ENCODE measurements at places on chromosomes 12 and 14. TPM values are rescaled to one million over a fixed set of nuclear protein-coding genes. Genes with fewer than 3 reads are reported as not detected.

GRCh38 chr12:49671031-49671765 is 36.0 kb downstream of the FMNL3 start:
- no peak for DNase-seq

DNA sequence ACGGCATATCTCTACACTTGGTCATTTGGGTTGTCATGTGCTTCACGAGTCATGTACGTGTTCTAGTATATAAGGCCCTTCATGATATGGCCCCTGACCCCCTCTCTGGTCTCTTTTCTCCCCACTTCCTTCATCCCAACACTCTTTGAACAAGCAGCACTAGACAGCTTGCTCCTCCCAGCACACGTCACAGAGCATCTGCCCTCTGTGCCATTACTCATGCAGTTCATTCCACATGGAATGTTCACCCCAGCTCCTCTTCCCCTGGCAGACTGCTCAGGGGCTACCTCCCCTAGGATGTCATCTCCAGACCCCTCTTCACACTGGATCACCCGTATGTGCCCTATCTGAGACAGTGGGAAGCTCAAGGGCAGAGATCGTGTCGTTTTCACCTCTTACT is 14.1 kb upstream of the LRP1-AS start:
- no peak for DNase-seq

The IAPP gene
- not detected for total RNA-seq

DNA sequence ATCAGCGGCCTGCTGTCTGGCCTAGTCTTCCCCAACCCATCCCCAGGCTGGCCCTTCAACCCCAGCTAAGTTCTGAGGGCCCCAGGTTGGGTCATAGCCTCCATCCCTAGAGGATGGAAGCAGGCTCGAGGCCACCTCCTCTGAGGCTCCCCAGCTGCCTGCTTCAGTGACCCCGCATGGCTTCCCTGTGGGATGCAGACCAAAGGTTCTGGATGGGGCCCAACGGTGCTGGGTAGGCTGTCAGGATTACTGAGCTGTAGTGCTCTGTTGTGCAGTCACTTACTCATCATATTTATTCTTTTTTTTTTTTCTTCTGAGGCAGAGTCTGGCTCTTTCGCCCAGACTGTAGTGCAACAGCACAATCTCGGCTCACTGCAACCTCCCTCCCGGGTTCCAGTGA is 92.0 kb downstream of the IRF2BPL start:
- no peak for DNase-seq

DNA sequence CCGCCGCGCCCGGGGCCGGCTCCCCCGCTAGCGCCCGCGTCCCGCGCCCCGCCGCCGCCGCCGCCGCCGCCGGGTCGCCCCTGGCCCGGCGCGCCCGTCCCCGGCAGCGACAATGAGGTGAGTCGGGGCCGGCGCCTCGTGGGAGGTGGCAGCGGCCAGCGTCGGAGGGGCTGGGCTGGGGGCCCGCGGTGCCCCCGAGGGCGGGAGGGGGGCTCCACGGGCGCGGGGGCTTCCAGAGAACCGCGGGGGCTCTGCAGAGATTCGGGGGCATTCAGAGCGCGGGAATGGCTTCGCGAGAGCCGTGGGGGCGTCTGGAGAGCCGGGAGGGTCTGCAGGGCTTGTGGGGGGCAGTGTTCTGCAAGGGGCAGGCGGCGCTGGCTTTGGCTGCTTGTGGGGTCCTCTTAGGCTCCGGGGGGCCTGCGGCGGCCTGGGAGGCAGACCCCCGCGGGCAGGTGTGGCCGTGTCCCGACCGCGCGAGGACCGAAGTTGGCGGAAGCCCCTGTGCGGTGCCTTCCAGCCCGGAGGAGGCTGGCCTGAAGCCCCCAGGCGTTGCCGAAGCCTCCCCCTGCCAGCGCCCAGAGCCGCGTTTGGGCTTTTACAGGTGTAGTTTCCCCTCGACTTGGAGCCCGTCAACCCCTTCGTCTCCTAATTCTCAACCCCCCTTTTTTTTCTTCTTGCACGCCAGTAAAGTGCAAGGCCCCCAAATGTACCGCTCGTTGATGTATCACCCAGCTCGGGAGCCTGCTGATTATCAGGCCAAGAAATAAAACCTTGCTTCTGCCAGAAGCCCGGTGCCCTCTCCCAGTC is 93.1 kb upstream of the EVL start:
- peak; percentile 71 for DNase-seq

GRCh38 chr12:121227294-121227693 is 17.4 kb downstream of the P2RX4 start:
- DNase-seq, result peak; percentile 85

DNA sequence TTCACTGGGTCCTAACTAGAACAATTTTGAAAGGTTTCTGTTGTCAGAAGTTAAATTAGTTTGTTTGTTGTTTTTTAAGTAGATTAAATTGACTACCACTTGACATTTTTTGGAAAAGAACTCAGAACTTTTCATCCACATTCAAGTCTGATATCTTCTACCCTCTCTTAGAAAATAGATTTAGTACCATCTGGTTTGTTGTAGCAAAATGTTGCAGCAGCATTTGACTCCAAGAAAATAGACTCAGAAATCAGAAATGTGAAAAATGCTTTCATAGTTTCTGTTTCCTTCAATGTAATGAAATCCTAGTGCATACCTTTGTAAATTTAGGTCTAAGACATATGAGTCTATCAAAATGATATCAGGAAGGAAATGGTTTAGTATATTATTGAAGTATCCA is 256.3 kb upstream of the CLEC14A start:
- no peak for DNase-seq

The GLI1 gene
- total RNA-seq, result 1.4 TPM

The PPFIBP1 gene
- total RNA-seq, result 136 TPM

- no peak for DNase-seq
Observed at GRCh38 chr14:99141236-99141635, 130.8 kb downstream of the BCL11B start.

DNA sequence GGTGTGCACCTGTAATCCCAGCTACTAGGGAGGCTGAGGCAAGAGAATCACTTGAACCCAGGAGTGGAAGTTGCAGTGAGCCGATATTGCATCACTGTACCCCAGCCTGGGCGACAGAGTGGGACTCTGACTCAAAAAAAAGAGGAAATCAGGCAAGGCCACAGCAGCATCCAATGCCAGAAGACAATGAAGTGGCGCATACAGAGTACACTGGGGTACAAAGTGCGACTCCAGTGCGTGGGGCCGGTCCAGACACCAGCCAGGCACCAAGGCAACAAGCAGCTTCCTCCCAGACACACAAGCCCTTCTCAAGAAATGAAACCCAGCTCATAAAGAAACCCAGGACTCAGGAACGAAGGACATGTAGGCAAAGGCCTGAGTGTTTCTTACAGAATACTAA is 28.2 kb downstream of the TTC7B start:
- DNase-seq, result peak; percentile 75
